ENCODE measurements at places on chromosomes 2 and 18.
A peak's percentile ranks its signal among the peaks of the same experiment; 100 is the strongest.

GRCh38 chr2:40043191-40043590 is 264.1 kb upstream of the THUMPD2 start:
- no peak for DNase-seq

DNA sequence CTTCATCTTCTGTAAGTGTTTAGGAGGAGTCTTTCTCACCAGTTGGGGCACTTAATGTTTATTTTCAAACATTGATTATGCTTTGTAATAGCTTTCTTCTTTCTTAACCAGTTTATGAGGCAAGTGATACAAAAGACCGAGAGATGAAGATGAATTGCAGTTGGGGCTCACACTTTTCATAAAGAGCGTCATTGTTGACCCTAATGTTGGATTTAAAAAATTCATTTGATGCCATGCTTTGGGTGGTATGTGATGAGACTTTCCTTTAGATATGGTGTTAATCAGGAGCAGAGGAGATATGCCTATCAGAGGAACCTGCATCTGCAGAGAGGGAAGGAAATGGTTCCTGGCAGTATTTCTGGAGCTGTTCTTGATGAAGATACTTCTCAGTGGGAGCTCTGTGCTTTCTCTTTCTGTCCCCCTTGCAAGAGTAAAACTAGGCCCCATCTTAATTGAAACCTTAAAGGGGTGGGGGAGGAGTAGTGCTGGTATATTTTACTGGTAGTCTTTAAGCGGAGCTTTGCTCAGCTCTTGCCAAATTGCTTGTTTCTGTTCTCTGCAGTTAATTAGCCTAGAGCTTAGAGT is 2.3 kb downstream of the EML4 start:
- DNase-seq, result no peak

DNA sequence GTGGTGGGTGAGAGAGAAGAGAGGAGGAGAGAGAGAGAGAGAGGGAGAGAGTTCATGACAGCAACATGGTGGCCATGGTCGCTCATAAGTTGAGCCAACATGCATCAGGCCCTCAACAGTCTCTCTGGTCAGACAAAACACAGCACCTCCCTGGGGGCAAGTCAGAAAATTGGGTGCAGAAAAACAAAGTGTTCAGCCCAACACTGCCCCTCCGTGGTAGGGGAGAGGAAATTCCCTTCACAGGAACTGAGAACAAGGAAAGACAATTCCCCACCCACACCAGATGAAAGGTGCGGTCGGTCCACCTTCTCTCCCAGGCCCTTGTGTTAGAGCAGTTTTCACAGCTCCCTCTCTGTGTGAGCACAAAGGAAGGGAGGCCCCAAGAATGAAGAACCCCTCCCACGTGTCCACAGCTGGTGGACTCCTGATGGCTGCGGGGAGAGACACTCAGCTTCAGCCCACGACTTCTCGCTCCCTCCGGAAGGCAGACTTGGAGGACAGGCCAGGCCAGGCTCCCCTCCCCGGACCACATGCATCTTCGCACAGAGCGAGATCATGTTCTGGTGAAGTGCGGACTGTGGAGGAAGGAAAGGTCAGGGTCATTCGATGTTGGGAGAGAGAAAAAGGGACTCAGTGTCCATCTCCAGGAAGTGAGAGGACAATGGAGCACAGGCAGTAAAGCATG is 181.7 kb downstream of the ANAPC1 start:
- DNase-seq, result peak; percentile 62

DNA sequence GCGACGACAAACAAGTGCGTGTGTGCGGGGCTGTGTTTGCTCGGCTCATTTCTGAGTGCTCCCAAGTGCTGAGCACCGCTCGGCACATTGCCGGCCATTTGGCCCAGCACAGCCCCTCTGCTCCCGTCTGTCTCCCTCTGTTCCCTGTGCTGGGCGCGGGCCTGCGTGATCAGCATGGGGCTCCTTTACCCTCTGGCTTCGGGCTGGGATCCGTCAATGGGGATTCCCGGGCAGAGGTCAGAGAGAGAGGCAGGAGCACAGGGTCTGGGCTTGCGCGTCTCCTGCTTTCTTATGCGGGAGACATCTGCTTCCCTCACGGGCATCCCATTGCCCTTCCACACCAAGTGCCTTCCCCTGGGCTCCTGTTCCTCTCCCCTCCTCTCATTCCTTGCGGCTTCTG is 234.0 kb downstream of the ACKR3 start:
- DNase-seq, result no peak

DNA sequence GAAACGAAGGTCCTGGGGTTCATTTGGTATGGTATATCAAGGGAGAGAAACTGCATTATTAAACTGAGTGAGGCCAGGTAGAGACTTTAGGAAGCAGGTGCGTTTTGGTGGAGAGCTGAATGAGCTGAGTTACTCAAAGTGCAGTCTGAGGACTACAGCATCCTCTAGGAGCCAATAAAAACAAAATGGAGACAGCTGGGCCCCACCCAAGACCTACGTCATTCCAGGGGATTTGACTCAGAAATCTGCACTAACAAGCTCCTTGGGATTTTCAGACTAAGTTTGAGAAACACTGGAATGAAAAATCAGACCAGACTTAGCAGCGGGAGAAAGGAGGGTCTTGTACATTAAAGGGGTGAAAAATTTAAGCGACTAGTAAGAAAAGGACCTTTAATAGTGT is 131.5 kb downstream of the UXS1 start:
- no peak for DNase-seq

DNA sequence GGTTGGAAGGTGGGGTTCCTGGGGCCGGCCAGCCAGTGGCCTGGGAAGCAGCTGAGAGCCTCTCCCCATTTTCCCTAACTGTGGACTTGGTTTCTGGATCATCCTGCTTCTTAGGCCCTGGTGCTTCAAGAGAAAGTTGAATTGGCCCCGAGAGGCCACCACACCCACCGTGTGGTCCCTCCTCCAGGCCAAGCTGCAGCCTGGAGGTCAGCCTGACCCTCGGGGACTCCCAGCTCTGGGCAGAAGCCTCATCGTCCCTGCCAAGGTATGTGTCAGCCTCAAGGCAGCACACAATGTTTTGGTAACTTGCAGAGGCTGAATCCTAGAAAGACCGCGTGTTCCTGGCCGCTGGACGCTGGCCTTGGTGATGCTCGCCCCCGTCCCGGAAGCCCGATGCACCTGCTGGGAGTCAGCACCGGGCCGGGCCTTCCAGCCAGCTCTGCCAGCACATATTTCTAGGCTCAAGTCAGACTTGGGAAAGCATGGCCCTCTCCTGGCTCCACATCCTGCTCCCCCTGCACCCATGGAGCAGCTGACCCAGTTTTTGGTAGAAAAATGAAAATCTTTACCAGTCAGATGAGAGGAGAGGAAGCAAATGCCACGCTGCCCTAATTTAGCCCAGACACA is 72.6 kb downstream of the ACTR2 start:
- DNase-seq, result no peak

- no peak for DNase-seq
Observed at GRCh38 chr2:143451642-143452281, 322.5 kb downstream of the ARHGAP15 start.

DNA sequence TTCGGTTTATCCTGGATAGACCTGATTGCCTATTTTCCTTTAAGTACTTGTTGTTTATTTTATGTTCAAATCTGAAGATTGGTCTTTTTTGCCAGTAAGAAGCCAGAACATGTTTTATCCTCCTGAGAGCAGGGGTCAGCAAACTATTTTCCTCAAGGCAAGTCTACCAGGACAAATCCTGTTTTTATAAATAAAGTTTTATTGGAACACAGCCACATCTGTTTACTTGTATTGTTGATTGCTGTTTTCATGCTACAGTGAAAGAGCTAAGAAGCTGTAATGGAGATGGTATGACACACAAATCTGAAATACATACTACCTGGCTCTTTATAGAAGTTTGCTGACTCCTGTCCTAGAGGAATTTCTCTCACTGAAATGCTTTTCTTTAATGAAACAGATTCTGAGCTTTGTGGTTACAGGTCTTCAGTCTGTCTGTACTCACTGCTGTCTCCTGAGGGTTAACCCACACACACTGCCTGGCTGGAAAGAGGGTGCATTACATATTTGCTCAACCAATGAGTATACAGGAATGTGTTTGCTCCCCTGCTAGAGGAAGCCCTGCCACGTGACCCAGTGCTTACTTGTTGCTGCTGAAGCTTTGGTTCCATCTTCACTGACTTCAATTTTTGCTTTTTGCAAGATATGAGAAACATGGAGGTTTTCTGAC is 22.6 kb downstream of the MRPL44 start:
- DNase-seq, result no peak

GRCh38 chr2:120701499-120701898 is 34.2 kb upstream of the GLI2 start:
- DNase-seq, result no peak

DNA sequence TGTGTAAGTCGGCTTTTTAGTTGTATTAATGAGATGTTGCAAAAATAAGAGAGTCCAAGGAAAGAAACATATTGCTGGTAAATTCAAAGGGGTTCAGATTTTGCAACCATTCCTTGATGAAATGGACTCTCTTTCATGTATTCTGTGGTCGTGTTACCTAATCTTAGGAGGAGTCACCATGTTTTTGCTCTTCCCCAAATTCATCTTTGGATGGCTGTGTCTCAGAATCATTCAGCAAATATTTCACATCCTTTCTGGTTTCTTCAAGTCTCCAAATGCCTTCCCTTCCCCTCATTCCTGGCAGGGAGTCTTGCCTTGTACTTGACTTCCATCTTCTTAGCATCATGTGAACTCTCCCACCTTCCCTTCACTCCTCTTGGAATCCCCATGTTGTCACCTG is 66.1 kb downstream of the PTPRM start:
- DNase-seq, result no peak

- DNase-seq, result no peak
Observed at GRCh38 chr2:200317975-200318374, 11.5 kb downstream of the SPATS2L start.

DNA sequence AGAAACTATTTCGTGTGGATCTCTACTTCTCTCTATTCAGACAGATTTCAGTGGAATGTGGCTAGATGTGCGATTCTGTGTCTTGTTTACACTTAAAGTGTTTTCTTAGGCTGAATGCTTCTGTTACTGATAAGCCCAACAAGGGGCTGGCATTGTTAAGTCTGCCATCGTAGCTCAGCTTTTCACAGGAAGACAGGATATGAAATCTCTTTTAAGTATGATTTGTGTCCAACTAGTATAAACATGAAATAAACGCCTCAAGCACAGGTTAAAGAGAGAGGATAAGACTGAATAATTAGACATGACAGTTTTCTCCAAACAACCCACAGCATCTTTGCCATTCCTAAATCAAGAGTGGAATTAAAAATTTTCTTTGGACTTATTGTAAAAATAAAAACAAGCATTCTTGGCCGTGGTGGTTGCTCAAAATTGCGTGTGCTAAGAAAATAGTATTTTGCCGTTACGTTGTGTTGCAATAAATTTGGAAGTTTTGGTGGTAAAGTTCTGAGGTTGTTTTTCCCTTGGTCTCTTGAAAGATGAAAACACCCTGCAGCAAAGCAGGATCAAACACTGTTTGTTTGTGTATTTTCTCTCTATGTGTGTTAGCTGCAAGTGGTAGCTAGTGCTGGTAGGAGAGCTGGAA is 1.0 kb downstream of the VIT start:
- peak; percentile 41 for DNase-seq

- no peak for DNase-seq
Observed at GRCh38 chr2:118493213-118493612, 354.2 kb downstream of the EN1 start.

DNA sequence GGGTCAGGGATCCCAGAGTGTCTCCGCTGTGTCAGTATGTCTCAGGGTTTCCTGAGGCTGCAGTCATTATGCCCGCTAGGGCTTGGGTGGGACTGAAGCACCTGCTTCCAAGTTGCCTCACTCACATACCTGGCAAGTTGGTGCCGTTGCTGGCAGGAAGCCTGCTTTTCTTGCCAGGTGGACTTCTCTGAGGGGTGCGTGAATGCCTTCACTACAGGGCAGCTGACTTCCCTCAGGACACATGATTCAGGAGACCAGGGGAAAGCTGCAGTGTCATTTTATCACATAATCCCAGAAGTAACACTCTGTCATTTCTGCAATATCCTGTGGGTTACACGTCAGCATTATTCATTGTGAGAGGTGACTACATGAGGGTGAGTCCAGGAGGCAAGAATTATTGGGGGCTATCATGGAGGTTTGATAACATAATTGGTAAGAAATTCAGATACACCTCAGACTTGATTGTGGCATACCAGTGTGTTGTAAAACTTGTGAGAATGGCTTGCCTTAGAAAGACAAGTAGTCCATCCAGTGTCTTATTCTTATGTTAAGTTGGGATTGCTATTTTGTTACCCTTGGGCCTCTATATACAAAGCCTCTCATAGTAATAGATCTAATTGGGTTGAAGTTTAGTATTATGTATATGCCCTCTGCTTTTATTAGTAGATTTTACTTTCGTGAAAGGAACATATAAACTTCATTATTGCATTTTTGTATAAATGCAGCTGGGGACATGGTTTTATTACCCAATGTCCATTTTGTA is 44.1 kb downstream of the NEDD4L start:
- peak; percentile 53 for DNase-seq

DNA sequence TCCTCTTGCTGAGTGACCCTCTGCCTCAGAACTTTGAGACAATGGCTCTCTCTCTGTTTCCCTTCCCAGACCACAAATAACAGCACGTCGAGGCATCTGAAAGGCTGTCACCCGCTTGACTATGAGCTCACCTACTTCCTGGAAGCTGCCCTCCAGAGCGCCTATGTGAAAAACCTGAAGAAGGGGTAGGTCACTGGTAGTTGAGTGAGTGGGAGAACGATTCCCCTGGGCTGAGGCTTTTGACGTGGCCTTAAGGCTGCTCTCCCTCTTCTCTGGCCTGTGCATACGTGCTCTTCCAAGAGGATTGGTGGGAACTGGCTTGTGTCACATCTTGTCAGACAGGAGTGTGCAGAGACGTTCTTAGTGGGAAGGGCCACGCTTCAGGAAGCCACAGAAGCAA is 63.1 kb upstream of the MCFD2 start:
- DNase-seq, result no peak

DNA sequence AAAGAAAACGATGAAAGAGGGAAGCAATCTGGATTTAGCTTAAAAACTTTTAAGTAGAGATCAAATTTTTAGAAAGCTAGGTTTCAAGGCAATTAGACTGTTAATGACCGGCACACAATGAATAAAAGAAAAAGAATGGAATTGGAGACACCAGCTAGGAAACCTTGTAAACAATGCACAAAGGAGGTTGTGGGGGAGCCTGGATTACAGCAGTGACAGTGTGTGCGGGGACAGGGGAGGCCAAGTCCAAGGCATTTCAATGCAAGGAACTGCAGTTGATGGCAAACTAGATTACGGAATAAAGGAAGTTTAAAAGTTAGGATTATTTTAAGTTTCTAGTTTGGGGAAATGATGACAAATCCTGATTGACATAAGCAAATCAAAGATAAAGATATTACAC is 74.5 kb downstream of the DTNB start:
- DNase-seq, result peak; percentile 43

- DNase-seq, result no peak
Observed at GRCh38 chr2:96403481-96403880, 67.9 kb downstream of the NCAPH start.

- DNase-seq, result no peak
Observed at GRCh38 chr2:74739129-74739528, 85.1 kb downstream of the SEMA4F start.

- DNase-seq, result no peak
Observed at GRCh38 chr2:128399690-128400291, 81.1 kb upstream of the HS6ST1 start.
